Activated CD4-positive, alpha-beta T cell treated with anti-CD3 and anti-CD28 coated beads, Interleukin-2, amount 50 U/mL, for 4 hours (primary cell): ENCODE measurements at places on chromosomes 5 and 9.

GRCh38 chr5:76674330-76675066, 41.4 kb upstream of the F2R start:
- DNase-seq, result no peak

DNA sequence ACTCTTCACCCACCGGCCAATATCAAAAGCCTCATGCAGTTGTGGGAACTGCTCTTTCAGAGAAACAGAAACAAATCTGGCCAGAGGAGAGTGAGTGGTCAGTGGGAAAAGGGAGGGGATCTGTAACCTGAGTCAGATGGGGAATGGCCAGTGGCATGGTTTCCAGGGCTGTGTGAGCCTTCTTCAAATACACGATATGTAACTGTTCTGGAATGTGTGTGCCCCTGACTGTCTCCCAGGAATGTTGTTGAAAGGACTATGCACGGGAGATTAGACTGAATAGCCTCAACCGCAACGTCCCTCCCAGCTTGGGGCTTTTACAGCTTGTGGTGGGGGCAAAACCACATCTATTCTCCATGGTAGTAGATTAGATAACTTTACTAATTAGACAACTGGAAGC, 60.8 kb downstream of the SH3TC2 start:
- DNase-seq, result no peak

DNA sequence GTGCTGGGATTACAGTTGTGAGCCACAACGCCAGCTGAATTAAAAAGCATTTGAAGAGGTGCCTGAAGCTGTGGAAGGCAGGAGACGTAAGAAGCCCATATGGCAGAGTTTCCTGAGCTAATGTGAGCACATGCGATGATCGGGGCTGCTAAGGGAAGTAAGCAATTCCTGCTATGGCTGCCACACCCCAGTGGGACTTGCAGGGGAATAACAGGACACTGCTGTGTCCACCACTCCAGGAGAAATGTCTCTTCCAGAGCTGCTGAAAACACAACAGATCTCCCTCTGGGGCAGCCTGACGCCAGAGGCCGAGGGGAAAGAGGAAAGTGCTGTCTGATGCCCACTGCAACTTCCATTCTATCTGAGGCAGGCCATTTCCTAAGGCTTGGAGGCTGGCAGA, 46.2 kb upstream of the ANKRD55 start:
- no peak for DNase-seq

DNA sequence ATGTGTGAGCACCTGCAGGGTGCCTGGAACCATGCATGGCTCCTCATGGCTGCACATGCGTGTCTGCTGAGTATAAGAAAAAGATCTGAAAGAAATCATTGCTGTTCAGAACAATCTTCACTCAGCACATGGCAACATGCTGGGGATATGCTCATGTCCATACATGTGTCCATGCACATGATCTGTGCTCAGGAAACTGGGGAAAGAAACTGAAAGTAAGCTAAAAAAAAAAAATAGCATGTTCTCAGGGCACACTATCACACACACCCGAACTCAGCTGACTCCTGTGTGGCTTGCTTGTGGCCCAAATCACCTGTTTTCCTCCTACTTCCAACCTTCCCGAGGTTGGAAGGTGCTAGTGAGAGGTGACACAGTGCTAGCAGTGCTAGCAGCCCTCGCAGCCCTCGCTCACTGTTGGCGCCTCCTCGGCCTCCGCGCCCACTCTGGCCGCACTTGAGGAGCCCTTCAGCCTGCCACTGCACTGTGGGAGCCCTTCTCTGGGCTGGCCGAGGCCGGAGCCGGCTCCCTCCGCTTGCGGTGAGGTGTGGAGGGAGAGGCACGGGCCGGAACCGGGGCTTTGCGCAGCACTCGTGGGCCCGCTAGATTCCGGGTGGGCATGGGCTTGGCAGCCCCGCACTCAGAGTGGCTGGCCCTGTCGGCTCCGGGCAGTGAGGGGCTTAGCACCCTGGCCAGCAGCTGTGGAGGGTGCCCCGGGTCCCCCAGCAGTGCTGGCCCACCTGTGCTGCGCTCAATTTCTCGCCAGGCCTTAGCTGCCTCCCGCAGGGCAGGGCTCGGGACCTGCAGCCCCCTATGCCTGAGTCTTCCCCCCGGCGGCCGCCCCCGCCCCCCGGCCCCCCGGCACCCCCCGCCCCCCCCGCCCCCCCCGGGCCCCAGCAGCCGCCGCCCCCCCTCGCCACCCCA, 76.0 kb downstream of the GADD45G start:
- DNase-seq, result no peak

DNA sequence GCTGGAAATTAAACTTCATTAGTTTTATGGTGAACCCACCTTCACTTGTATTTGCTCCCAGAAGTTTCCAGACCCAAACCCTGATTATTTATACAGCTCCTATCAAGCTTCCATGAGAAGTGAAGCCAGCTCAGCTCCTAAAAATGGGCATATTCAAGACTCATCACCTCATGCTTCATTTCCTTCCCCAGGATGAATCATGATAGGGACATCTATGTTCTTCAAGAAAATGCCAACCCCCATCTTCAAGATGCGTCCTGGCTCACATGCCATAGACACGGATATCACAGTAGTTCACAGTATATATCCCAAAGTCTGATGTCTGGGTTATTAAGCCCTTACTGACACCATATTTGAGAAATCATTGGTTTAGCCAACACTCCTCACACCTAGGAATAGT, 217.6 kb downstream of the NPR3 start:
- DNase-seq, result no peak

- no peak for DNase-seq
Measured at GRCh38 chr5:95857185-95857945, 34.8 kb upstream of the GLRX start.

- DNase-seq, result no peak
Measured at GRCh38 chr5:150181027-150181426, 8.8 kb upstream of the SLC6A7 start.

- DNase-seq, result no peak
Measured at GRCh38 chr5:25006734-25007133, 362.0 kb upstream of the CDH10 start.

DNA sequence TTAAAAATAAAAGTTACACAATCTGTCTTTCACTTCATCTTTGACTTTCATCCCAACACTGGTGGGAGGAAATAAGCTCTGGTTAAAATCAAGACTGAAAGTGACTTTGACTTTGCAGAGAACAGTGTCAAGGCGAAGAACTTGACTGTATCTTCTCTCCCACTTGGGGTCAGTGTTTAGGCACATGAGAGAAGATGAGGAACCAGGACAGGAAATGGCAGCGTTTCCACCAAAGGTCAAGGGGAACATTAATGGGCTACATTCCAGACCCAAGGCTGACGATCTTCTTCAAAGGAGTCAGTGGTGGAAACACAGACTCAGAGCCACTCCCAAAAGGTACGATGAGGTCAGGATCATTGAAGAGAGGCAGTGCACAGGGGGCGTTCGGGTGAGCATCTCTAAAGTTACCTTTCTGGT, 409.5 kb downstream of the ARHGEF28 start:
- no peak for DNase-seq

DNA sequence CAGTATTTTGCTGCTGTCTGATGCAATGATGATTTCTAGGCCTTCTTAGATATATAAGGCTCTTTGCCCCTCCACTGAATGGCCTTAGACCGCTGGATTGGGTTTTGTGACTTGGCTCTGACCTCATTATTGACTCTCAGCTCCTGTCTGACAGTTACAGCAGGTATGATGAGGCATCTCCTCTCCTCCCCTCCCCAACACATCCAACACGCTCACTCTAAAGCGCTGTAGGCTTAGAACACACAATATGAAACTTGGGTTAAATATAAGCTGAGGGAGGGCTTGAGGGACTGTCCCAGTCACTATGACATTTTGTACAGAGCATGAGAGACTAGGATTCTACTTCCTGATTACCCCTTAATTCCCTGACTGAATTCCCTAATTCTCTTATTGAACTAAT, 18.8 kb upstream of the CER1 start:
- DNase-seq, result no peak

GRCh38 chr5:16431490-16431889, 34.1 kb downstream of the ZNF622 start:
- no peak for DNase-seq

DNA sequence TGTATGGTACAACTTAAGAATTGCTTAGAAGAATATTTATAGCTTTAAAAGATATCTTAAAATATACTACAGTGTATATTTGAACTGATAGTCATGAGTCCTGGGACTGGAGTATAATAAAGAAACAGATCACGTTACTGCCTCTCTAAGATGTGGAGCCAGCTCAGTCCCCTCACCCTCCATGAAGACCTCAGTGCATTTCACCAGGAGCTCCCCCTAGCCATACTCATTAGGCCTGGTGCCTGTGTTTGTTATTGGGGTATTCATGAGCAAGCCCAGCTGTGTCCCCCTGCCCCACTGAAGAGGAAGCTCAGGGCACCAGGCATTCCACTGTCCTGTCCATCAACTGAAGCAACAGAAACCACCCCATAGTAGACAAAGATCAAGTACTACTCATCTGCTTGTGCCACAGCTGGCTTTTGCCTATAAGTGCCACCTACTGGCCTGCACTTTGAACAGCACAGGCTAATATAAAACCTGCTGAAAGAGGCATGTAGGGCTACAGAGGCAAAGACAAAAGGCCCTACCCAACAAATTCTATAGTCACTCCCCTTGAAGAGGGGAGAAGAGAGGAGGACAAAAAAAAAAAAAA, 850.2 kb upstream of the NUDT12 start:
- no peak for DNase-seq
